Osteocyte (in vitro differentiated cells): ENCODE measurements at places on chromosomes 3 and 15. TPM values are rescaled to one million over a fixed set of nuclear protein-coding genes. Genes with fewer than 3 reads are reported as not detected.
A peak's percentile ranks its signal among the peaks of the same experiment; 100 is the strongest.

DNA sequence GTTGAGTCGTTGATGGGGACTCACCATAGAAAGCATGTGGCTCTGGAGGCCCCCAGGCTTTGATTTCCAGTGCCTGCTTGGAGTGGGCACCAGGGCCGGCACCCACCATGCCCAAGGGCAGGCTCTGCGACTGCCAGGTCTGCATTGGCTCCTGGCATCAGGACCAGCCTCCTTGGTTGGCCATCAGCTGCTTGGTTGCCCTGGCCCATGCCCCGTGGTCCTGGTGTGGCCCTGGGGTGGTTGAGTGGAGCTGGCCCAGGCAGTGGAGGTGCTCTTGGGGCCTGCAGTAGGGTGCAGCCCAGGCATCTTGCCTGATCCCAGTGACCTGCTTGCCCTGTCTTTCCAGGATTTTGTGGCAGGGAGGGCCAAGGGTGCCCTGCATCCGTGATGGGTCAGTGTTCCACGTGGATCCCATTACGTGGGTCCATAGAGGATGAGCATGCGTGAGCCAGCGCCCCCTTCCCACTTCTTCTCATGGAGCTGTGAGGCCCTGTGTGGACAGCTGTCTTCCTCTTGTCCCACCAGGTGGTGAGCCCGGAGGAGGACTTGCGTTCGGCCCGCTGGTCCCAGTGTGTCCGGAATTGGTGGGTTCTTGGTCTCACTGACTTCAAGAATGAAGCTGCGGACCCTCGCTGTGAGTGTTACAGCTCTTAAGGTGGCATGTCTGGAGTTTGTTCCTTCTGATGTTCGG, 187.0 kb downstream of the UBE3A start:
- peak; percentile 81 for DNase-seq

GRCh38 chr3:190252080-190252479, 70.2 kb downstream of the CLDN1 start:
- DNase-seq = no peak

DNA sequence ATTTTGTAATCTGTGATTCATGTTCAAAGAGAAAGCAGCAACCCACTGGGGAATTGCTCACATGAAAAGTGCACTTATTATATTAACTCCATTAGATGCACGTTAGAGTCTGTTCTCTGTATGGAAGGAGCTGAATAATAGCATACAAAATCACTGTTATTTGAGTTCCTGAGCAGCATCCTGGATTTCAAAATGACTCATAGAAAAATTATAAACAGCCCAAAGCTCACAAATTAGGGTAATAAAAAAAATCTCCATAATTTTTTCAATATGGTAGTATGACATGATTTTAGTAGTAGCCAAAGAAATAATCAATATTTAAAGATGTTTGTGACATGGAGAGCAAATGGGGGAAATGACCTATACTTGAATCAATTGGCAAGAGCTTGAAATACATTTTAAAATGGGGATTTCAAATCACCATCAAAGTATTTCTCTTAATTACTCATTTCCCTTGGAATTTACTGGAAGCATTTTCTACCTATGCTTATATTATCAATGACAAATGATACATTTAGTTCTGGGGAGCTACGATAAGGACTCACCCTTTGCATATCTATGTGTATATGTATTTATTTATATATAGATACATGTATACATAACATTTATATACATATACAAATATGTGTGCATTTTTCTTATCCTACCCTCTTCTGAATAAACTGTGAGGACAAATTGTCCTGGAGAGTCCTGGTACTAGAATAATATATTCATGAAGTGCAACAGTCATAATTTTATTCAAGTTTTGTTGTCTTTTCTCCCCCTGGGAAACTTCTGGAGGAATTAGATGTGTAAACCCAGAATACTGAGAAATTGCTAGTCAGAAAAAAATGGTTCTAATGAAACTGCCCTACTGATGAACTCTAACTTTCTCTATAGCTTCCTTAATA, 116.3 kb downstream of the RPL22L1 start:
- DNase-seq = no peak

The PPARG gene
- total RNA-seq = 4.4 and 6.2 TPM in 2 replicates

The FAM219B gene
- 70.4 and 76.5 TPM in 2 replicates for total RNA-seq

DNA sequence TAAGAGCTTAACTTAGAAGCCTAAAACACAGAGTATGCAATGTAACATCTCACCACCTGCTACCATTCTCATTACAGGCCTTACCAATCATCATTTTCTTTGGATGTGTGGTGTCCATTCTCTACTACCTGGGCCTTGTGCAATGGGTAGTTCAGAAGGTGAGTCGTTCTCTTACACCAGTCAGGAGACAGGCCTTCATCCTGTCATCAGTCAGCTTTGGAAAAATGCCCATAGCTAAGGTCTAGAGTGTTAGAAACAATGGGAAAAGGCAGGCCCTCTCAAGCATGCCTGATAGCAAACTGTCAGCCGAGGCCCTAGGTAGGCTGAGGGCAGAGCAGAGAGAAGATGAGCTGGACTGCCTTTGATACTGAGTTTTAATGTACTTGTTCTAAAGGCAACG, 13.5 kb downstream of the SLC28A2 start:
- no peak for DNase-seq

GRCh38 chr15:91622235-91622634, 231.3 kb upstream of the SLCO3A1 start:
- no peak for DNase-seq

DNA sequence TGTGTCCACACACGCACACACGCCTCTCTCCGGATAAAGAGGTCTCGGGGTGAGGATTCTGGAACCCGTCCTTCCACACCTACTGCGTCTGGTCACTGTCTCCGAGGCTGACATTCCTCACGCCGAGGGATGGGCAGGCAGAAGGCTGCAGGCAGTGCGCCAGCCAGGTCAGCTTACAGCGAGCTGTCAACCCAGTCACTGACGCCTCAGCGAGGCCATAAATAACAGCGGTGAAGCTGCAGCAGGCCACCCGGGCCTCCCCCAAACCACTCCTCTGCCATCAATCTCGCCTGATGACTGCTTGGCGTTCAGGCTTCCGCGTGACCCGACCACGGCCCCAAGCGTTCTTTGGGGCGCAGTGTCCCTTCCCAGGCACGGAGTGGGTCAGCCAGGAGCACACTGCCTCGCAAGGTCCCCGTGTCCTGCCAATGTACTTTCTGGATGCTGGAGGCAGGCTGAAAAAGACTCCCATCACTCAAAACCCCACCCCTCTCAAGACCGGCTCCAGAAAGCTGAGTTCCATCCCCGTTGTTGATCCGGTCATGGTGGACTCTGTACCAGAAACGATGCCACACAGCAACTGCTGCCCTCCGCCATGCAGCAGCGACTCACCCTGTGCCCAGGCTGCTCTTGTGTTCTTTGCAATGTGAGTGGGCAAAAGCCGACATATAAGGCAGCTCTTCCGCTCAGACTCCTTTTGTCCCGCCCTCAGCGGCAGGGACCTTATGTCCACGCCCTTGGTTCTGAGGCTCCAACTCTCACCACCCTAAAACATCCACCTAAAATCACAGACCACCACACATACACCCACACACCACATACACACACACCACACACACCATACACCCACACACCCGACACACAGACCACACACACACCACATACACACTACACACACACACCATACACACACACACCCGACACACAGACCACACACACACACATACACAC, 27.1 kb downstream of the CPN2 start:
- DNase-seq = no peak

The XXYLT1 gene
- 35.1 and 35.8 TPM in 2 replicates for total RNA-seq

GRCh38 chr3:36911990-36912804, 32.7 kb downstream of the TRANK1 start:
- peak; percentile 7 for DNase-seq

GRCh38 chr3:86269364-86270155, 721.4 kb downstream of the VGLL3 start:
- DNase-seq = no peak

- no peak for DNase-seq
Measured at GRCh38 chr15:68480296-68480695, 48.3 kb upstream of the ITGA11 start.

The RYR3 gene
- not detected in 2 replicates for total RNA-seq

DNA sequence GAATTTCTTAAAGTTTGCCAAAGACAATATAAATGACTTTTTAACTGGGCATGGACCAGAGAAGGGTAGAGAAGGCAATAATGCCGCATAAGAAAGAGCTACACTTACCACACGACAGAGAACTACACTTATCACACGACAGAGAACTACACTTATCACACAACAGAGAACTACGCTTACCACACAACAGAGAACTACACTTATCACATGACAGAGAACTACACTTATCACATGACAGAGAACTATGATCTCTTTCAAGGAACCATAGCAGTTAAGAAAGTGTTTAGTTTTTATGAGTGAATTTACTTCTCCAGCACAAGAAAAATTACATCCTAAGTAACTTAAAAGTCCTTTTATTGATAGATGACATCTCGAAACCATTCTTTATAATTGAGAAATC, 32.0 kb downstream of the DCUN1D1 start:
- DNase-seq = no peak

The MYZAP gene
- 1.4 and 1.5 TPM in 2 replicates for total RNA-seq

GRCh38 chr15:28943146-28943545, 57.4 kb downstream of the APBA2 start:
- no peak for DNase-seq

DNA sequence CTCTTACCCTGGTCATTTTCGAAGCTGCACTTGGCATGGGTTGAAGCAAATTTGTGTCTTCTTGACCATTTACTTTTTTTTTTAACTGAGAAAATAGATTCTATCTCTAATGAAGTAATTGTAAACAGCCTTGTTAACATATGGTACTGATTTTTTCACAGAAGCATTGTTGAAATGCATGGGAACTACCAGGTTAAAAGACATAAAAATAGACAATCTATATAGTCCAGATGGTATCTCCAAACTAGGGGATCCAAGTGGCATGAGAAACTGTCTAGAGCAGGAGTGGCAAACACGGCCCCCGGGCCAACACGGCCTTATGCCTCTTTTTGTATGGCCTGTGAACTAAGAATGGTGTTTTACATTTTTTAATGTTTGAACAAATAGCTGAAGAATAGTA, 41.9 kb downstream of the CACNA1D start:
- peak; percentile 30 for DNase-seq

- DNase-seq = no peak
Measured at GRCh38 chr3:120258009-120258408, 27.0 kb downstream of the GPR156 start.

DNA sequence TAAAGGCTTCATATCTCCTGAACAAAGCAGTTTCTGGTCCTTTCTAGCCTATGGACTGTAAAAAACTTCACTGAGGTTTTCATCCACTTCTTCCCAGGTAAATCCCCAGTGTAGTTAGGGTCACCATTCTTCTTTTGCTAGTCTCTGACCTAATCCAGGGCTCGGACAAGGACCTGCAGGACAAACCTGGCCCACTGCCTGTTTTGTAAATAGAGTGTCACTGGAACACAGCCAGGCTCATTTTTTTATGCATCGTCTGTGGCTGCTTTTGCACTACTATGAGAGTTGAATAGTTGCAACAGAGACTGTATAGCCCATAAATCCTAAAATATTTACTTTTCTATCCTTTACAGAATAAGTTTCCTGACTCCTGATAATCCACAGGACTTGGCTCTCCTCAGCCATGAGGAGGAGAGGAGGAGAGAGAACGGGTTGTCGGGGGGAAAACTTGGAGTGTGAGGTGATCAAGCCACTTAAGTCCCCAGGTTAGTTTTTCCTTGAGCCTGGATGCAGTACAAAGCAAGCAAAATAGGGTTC, 29.0 kb downstream of the CCR3 start:
- DNase-seq = no peak

The CCRL2 gene
- total RNA-seq = not detected in 2 replicates

The TLR9 gene
- not detected in 2 replicates for total RNA-seq

The AHSG gene
- total RNA-seq = not detected in 2 replicates

DNA sequence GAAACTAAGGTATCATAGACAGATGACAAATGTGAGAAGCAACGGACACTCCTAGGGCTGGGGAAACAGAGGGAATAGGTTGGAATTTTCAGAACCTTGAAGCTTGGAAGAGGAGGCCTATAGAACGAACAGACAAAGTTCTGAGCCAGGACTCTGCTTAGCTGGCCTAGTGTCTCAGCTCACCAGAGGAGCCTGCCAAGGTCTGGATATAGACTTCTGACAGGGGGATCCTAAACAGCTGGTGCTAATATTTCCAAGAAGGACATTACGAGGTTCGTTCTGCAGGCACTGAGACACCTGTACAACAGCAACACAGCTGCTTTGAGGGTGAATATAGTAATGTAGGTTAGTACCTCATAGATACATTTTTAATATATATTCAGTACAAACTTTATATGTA, 266.3 kb downstream of the CHL1 start:
- no peak for DNase-seq

The CACNA2D2 gene
- total RNA-seq = 0.13 and 0.27 TPM in 2 replicates

- DNase-seq = no peak
Measured at GRCh38 chr3:62818347-62818746, 56.9 kb downstream of the CADPS start.

The KLF15 gene
- total RNA-seq = 5.7 and 7.2 TPM in 2 replicates

GRCh38 chr15:31323627-31324026, 3.0 kb upstream of the KLF13 start:
- no peak for DNase-seq

The LRRIQ4 gene
- total RNA-seq = not detected in 2 replicates

- DNase-seq = no peak
Measured at GRCh38 chr3:16396202-16396601, 117.3 kb downstream of the RFTN1 start.

DNA sequence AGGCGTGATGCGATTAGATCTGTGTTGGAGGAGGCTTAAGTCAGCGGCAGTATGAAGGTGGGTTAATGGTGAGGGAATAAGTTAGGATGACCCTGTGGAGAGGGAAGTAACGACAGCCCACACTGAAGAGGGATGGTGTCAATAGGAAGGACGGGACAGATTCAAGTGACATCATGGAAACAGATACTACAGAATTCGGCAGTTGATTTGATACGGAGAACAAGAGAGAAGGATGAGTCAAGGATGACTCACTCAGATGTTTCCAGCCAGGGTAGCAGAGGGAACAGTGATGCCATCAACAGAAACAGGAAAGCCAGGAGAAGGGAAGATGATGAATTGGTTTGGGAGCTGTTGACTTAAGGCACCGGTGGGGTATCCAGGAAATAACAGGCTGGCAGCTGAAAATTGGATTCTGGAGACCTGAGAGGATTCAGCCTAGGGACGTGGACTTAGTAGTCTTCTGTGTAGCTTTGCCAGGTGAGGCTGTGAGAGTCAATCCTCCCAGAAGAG, 38.0 kb downstream of the SHC4 start:
- no peak for DNase-seq

GRCh38 chr3:63644212-63644797, 8.2 kb upstream of the SNTN start:
- no peak for DNase-seq

The TIMP4 gene
- 5.0 and 5.4 TPM in 2 replicates for total RNA-seq

The GXYLT2 gene
- total RNA-seq = 6.5 and 7.8 TPM in 2 replicates

The KIF9 gene
- total RNA-seq = 5.4 and 6.2 TPM in 2 replicates

The ATP13A5 gene
- not detected in 2 replicates for total RNA-seq

The AMT gene
- 8.0 and 9.4 TPM in 2 replicates for total RNA-seq

The BFSP2 gene
- not detected in 2 replicates for total RNA-seq
